Cardiac atrium fibroblast (primary cell): ENCODE measurements at places on chromosomes 4 and X. TPM values are rescaled to one million over a fixed set of nuclear protein-coding genes. Genes with fewer than 3 reads are reported as not detected.

The DDX53 gene
- not detected in 2 replicates for total RNA-seq

The RADX gene
- total RNA-seq = 0.16 TPM in 1 of 2 replicates, not detected in the other

The PTPN13 gene
- total RNA-seq = 8.1 and 9.9 TPM in 2 replicates

The TRPC3 gene
- total RNA-seq = not detected in 2 replicates

The HMGB2 gene
- total RNA-seq = 19.9 and 23.7 TPM in 2 replicates

The GUCY2F gene
- not detected in 2 replicates for total RNA-seq

The PHOX2B gene
- not detected in 2 replicates for total RNA-seq

The NEK1 gene
- total RNA-seq = 3.1 and 4.2 TPM in 2 replicates

The OTUD6A gene
- total RNA-seq = not detected in 2 replicates

The ZFP92 gene
- total RNA-seq = 0.81 and 1.4 TPM in 2 replicates

The EMCN gene
- total RNA-seq = 6.7 and 8.3 TPM in 2 replicates

The CXCL6 gene
- 42.2 and 742 TPM in 2 replicates for total RNA-seq

The FREM3 gene
- not detected in 2 replicates for total RNA-seq
